GM23248 (cell line): ENCODE measurements at places on chromosomes 6 and 20. TPM values are rescaled to one million over a fixed set of nuclear protein-coding genes. Genes with fewer than 3 reads are reported as not detected.

The RBM24 gene
- polyA plus RNA-seq, result 3.5 and 4.6 TPM in 2 replicates

- DNase-seq, result peak; percentile 76
Observed at GRCh38 chr6:81981812-81982211, 229.3 kb upstream of the TENT5A start.

DNA sequence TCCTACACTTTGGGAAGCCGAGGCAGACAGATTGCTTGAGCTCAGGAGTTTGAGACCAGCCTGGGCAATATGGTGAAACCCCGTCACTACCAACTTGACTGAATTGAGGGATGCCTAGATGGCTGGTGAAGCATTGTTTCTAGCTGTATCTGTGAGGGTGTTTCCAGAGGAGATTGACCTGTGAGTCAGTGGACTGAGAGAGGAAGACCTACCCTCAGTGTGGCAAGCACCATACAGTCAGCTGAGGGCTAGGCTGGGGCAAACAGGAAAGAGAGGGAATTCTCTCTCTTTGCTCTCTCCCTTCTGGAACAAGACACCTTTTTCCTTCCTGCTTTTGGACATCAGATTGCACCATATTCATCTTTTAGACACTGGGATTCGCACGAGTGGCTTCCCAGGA, 3.7 kb upstream of the ZUP1 start:
- no peak for DNase-seq

GRCh38 chr6:125598422-125598821, 151.0 kb upstream of the HEY2 start:
- peak; percentile 80 for DNase-seq

- peak; percentile 35 for DNase-seq
Observed at GRCh38 chr6:23091795-23092194, 522.4 kb downstream of the HDGFL1 start.

- DNase-seq, result no peak
Observed at GRCh38 chr20:62745279-62745951, 36.8 kb downstream of the NTSR1 start.

The FAM110A gene
- polyA plus RNA-seq, result 3.8 and 5.0 TPM in 2 replicates

The KIAA0408 gene
- polyA plus RNA-seq, result 0.39 and 1.1 TPM in 2 replicates

The PRR18 gene
- polyA plus RNA-seq, result not detected in 2 replicates

- DNase-seq, result no peak
Observed at GRCh38 chr6:135644394-135644793, 146.9 kb upstream of the AHI1 start.

The LAMA2 gene
- 7.2 and 8.3 TPM in 2 replicates for polyA plus RNA-seq

The EGFL8 gene
- polyA plus RNA-seq, result 2.6 and 3.8 TPM in 2 replicates

DNA sequence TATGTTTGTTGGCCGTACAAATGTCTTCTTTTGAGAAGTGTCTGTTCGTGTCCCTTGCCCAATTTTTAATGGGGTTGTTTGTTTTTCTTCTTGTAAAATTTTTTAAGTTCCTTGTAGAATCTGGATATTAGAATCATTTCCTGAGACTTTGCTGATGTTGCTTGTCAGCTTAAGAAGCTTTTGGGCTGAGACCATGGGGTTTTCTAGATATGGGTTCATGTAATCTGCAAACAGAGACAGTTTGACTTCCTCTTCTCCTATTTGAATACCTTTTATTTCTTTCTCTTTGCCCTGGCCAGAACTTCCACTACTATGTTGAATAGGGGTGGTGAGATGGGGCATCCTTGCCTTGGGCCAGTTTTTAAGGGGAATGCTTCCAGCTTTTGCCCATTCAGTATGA, 82.6 kb downstream of the SLC24A3 start:
- no peak for DNase-seq

GRCh38 chr6:56245903-56246351, 1.5 kb downstream of the COL21A1 start:
- DNase-seq, result no peak

DNA sequence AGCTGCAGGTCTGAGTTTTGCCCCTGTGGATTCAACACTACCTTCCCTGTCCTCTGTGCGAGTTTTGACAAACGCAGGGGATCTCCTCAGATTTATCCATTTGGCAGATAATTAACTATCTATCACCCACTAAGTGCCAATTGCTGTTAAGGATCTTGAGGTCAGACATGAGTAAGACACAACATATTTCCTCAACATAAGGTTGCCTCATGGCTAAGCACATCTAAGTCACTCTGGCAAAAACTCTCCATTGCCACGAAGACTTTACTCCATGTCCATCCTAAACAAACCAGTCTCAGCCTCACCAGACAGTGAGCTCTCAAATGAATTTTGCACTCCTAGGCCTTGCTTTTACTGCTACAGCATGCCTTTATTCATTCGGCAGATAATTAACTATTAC, 408.4 kb downstream of the MAFB start:
- DNase-seq, result peak; percentile 23

The PROKR2 gene
- not detected in 2 replicates for polyA plus RNA-seq

The ZNF184 gene
- 3.8 TPM in 2 replicates for polyA plus RNA-seq
